ENCODE measurements at places on chromosomes 5 and 9. TPM values are rescaled to one million over a fixed set of nuclear protein-coding genes. Genes with fewer than 3 reads are reported as not detected.

ZCCHC7 gene
- total RNA-seq = 34.5 TPM

ANGPTL2 gene
- total RNA-seq = 2.7 TPM

FBN2 gene
- total RNA-seq = 8.6 TPM

MELK gene
- total RNA-seq = 5.9 TPM

LVRN gene
- 2.8 TPM for total RNA-seq

PPP2CA gene
- 128 TPM for total RNA-seq

MYMK gene
- not detected for total RNA-seq

GRXCR2 gene
- not detected for total RNA-seq

CAMK4 gene
- total RNA-seq = 130 TPM

SPINK5 gene
- total RNA-seq = not detected

SPAAR gene
- 0.31 TPM for total RNA-seq

IFNB1 gene
- not detected for total RNA-seq

FAM169A gene
- 90.6 TPM for total RNA-seq

GADD45G gene
- total RNA-seq = 5.6 TPM

BHMT gene
- not detected for total RNA-seq

CYLC2 gene
- not detected for total RNA-seq

SLC45A2 gene
- total RNA-seq = 0.16 TPM

ANKRD31 gene
- 0.94 TPM for total RNA-seq

TEX48 gene
- not detected for total RNA-seq

CCL27 gene
- 0.31 TPM for total RNA-seq

ADGRV1 gene
- total RNA-seq = 474 TPM

TRIM32 gene
- 23.9 TPM for total RNA-seq

CDC23 gene
- 29.8 TPM for total RNA-seq

FGD3 gene
- 14.2 TPM for total RNA-seq

CD14 gene
- total RNA-seq = 15.4 TPM

LHX3 gene
- not detected for total RNA-seq

CNTFR gene
- 14.0 TPM for total RNA-seq

CATSPER3 gene
- total RNA-seq = 1.2 TPM

PDGFRB gene
- 13.7 TPM for total RNA-seq

FRMD3 gene
- total RNA-seq = 68.8 TPM

Data from occipital lobe (tissue), 3 donors.